ENCODE measurements at places on chromosomes 12 and 14.

- DNase-seq, result no peak
Observed at GRCh38 chr12:104333692-104334255, 30.2 kb downstream of the EID3 start.

GRCh38 chr12:66239295-66239694 is 50.3 kb downstream of the IRAK3 start:
- DNase-seq, result no peak

GRCh38 chr12:95790917-95791849 is 619 bp upstream of the NTN4 start:
- DNase-seq, result peak; percentile 53

DNA sequence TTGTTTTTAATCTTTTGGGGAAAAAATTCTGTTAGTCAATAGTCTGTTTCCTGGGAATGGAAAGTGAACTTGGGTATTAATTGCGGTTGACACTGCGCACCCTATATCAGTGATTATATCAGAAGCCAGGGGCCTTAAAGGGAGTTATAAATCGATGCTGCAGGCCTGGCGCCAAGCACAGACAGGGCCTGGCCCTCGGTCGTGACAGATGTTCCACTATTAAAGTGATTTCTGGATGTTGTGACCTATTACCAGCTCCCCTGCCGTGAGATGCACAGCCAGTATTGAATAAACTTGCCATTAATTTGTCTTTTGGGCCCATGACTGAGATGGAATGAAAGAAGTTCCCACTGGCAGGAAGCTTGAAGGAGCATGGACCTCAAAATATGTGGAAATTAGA is 45.1 kb upstream of the KITLG start:
- DNase-seq, result no peak

DNA sequence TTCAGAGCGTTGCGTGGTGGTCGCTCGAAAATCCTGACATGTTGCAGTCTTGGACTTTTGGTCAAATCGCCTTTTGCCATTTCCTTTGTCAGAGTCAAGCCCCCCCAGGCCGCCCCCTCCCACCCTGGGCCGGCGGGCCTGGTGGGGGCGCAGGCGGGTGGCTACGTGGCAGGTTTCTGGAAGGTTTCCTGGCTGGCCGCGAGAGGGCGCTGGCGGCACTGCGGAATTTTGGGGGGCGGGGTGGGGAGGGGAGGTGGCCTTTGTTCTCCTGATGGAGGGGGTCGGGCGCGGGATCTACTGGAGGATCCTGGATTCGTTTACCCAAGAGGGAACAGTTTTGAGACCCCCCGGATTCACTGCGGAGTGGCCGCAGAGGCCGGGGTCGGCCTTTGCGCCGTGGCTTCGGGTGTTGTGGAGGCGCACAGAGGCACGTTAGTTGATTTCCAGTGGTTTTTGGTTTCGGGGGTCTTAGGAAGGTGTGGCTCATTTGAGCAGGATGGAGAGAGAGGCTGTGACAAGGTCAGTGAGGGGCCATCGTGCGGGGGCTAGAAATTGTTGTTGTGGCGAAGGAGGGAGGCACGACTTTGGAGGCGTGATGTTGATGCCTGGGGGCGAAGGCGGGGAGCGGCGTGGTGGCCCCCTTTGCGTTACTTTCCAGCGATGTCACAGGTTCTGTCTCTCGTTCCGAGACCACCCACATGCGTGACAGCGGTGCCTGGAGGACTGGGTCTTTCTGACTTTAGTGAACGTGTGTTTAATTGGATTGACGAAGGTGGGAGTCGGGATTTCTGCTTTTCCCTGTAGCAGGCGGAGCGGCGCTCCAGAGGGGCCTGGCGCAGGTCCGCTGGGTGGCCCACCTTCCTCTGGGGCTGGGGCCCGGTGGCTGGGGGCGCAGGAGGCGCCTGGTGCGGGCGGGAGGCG is 1.4 kb downstream of the MEG3 start:
- DNase-seq, result no peak

DNA sequence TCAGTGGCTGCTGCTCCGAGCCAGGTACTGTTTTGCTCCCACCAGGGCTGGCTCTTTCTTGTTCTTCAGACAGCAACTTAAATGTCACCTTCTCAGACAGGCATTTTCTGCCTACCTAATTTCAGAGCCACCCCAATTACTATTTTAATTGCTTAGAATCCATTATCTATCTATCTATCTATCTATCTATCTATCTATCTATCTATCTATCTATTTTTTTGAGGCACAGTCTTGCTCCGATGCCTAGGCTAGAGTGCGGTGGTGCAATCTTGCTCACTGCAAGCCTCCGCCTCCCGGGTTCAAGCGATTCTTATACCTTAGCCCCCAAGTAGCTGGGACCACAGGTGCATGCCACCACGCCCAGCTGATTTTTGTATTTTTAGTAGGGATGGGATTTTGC is 58.5 kb downstream of the SPPL3 start:
- no peak for DNase-seq
